Stimulated activated CD8-positive, alpha-beta memory T cell treated with anti-CD3 and anti-CD28 coated beads, Interleukin-2, amount 100 ng/mL, for 1 hour (primary cell): ENCODE measurements at places on chromosomes 1 and 21.

- DNase-seq, result no peak
These were observed 24.6 kb downstream of the ANGPTL3 start for GRCh38 chr1:62621907-62622306.

- DNase-seq, result no peak
These were observed 415.0 kb upstream of the ESRRG start for GRCh38 chr1:217138173-217138765.

DNA sequence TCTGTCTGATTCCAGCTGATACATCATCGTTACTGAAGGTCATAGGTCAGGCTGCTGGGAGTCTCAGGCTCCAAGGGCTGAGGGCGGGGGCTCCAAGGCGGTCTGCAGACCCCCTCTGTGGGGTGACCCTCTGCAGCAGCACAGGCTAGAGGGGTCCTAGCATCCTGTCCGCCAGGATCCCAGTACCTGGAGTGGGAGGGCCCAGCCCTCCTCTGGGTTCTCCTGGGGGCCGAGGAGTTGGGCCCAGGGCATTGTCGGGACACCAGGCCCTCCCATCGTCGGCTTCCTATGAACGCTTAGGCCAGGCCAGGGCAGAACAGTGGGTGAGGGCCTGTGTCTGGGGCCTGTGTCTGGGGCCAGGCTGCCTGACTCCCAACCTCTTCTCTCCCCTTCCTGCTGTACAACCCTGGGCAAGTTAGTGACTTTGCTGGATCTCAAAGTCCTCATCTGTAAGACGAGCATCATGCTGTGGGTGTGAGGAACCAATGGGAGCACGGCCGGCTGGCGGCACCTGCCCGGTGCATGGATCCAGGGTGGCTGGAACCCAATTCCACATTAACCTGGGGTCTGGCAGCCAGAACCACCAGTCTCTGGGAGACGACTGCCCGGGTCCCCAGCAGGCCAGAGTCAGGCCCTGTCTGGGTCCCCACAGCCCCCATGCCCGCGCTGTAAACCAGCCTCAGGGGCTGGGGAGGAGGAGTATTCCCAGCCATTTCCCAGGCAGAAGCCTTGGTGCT, 56.2 kb upstream of the COL18A1 start:
- no peak for DNase-seq

DNA sequence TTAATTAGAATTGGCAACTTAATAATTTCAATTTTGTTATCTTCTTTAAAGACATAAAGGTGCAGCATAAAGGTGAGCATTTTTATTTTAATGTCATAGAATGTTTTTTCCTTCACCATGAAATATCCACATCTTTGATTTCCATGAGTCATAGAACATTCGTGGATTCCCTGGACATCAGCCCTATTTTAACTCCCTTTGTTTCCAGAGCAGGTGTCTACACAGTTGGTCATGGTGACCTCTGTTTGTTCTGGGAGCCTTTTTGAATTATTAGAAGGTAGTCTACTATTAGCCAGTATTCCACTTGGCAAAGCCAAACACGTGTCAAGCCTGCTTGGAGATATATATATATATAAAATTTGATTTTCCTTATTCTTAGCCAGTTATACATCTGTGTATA, 572.9 kb downstream of the LTN1 start:
- no peak for DNase-seq

GRCh38 chr21:29265690-29266479, 32.8 kb upstream of the BACH1 start:
- DNase-seq, result no peak

GRCh38 chr1:202130816-202131522, 8.3 kb downstream of the GPR37L1 start:
- DNase-seq, result no peak

- no peak for DNase-seq
These were observed 16.9 kb upstream of the COL11A1 start for GRCh38 chr1:103125219-103125618.

DNA sequence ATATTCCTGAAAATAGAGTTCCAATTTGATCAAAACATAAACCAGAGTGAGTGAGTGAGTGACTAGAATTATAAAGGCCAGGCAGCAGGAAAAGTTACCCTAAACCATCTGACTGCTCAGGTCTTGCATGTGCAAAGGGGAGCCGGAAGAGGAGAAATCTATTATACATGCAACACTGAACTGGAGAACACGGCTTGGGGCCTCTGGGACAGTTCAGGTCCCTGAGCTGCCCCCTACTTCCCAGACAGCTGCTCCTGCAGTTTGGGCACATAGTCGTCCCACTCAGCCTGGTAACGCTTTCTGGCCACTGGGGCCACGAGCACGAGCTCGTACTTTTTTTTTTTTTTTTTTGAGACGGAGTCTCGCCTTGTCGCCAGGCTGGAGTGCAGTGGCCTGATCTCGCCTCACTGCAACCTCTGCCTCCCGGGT, 40.1 kb downstream of the PTPRC start:
- DNase-seq, result no peak

GRCh38 chr1:95742591-95743089, 508.6 kb downstream of the RWDD3 start:
- DNase-seq, result no peak

DNA sequence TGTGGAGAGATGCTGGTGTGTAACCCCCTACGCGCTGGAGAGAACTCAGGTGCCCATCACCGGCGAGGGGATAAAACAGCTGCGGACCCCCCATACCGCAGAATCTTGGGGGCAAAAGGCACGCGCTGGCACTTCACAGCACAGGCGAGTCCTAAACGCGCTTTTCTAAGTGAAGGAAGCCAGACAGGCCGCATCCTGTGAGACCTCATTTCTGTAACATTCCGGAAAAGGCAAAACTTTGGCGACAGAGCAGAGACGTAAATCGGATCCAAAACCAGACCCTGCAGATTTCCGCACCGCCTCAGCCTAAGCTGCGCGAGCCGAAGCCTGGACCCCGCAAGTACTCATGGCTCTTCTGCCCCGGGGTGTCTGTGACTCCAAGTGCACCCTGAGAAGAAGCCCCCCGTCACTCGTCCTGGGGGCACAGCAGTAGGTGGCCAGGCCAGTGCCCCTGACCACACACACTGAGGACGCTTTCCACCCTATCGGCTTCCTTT, 60.9 kb downstream of the SLX9 start:
- DNase-seq, result no peak
